ENCODE measurements at places on chromosomes 6 and 20.

DNA sequence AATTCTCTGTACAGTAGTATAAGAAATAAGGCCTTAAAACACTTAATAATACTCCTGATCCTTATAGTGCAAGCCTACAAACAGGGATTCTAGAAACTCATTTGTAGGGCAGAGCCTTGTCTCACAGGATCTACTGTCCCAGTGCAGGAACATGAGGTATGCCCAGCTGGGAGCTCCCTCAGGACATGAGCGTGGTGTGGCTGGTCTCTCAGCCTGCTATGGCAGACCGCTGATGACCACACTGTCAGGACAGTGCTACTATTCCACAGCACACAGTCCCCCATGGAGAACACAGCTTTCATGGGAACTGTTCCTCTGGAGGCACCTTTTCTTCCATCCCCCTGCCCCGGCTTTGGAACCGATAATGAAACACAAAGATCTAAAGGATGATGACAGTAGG, 53.0 kb downstream of the SERAC1 start:
- no peak for DNase-seq

DNA sequence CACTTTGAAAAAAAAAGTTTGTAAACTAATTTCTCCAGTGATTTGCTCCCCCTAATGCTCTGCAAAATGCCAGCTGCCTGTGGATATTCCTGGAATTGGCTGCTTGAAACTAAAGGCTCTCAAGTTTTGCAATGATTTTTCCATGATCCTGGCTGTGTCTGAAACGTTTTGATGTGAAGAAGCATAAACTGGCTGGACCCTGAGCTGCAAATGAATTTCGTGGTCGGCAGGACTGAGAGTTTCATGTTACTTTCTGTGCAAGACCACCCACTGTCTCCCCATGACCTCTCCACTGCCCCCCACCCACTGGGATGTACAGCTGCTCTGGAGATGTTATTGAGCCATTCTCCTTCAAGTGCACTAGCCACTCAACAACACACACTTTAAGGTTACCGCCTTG, 171.3 kb upstream of the SSTR4 start:
- no peak for DNase-seq

DNA sequence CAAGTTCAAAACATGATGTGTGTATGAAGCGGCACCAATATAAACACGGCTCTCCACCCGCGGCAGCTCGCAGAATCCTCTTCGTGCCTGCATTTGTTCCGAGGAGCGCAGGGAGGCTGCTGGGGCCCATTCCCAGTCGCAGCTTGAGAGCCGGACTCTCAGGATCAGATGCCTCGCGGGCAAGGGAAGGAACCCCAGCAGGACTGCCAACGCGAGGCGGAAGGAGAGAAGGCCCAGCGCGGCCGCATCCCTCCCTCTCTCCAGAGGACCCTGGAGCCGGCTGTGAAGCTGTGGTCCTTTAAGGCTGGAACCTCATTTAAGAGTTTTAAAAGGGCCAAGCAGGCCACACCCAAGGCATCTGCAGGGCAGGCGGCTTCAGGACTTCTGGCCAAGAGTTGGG, 44.2 kb upstream of the ZBP1 start:
- no peak for DNase-seq

DNA sequence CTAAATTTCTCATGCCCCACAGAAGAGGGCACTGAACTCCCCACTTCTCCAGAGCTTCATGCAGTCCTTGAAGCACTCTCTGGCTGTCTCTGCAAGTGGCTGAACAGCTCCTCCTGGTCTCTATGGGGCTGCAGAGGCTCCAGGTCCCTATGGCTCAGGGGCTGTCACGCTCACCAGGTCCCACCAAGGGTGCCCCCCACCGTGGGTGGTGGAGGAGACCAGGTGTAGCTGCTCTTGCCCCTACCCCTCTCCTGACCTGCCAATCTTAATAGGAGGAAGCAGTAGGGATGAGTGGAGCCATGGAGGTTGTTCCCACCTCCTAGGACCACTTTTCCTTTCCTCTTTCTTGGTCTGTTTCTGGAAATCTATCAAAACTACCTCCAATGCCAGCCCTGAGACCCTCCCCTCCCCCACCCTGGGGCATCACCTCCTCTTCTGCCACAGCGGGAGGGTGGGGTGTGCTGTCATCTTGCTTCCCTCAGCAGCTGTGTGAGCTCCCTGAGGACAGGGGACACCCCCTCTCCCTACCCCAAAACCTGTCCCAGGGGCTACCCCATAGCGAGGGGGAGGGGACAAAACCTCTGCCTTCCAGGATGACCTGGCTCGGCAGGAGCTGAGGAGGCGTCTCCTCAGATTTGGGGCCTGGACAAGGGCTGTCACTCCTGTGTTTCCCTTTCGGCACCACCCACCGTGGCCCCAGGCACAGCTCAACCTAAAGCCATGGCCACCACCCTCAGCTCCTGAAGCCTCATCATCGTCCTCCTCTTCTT, 12.0 kb upstream of the RAET1E start:
- no peak for DNase-seq

- no peak for DNase-seq
These were observed 112.4 kb downstream of the BTBD9 start for GRCh38 chr6:38527371-38527770.

- DNase-seq = no peak
These were observed 134.9 kb upstream of the LRFN2 start for GRCh38 chr6:40722091-40722490.

- no peak for DNase-seq
These were observed 52.0 kb downstream of the LGSN start for GRCh38 chr6:63267828-63268227.

- DNase-seq = no peak
These were observed 28.1 kb downstream of the TFAP2B start for GRCh38 chr6:50846852-50847155.

GRCh38 chr6:139533171-139533570, 158.7 kb upstream of the CITED2 start:
- DNase-seq = no peak

DNA sequence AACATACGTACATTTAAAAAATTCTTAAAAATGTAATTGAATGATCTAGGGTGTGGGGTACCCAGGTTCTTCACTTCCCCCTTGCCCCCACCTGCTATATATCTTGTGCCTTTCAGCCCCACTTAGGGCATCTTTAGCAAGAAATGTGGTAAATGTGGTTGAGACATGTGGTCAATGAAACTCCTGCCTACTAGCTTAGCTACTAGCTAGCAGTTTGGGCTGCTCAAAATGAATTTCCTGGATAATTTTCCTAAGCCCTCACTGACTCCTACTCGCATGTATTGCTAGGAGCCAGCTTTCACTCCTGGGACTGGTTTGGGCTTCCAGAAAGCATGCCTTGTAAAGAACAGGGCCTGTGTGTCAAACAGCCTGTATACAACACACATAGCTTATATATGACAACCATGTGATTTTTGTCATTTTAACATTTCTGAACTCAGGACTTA, 257.3 kb downstream of the ATXN1 start:
- no peak for DNase-seq

DNA sequence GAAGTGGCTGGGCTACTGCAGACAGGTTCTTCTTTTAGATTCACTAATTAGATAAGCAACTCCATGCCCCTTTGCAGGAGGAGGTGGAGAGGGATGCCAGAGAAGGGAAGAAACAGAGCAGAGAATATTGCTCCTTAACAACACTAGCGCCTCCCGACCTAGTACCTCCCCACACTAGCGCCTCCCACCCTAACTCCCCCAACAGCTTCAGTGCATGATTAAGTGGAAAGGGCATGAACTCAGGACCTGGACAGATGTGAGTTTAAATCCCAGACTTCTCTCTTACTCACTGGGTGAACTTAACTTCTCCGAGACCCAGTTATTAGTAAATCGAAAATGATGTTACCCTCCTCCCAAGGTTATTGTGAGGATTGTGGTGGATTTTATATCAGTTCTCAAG, 25.7 kb downstream of the STX11 start:
- DNase-seq = no peak

- DNase-seq = no peak
These were observed 258.2 kb downstream of the BMP7 start for GRCh38 chr20:57008217-57008616.

- no peak for DNase-seq
These were observed 680.2 kb upstream of the AGPAT4 start for GRCh38 chr6:161954077-161954476.
